ENCODE measurements at places on chromosomes 4 and X.

GRCh38 chrX:129347291-129347690, 176.0 kb downstream of the SMARCA1 start:
- H3K27ac ChIP-seq: no peak overlapping the region
- no peak for DNase-seq
- H3K36me3 ChIP-seq: no peaks in the 10 kb centered on the region
- H3K27me3 ChIP-seq: no peaks in the 10 kb centered on the region
- H3K4me1 ChIP-seq: no peaks in the 10 kb centered on the region

- peak overlapping the region; percentile 44 for H3K27ac ChIP-seq
- H3K4me1 ChIP-seq: peaks cover 67% of the 10 kb centered on the region
- H3K36me3 ChIP-seq: peaks cover 38% of the 10 kb centered on the region
- peak overlapping the region; percentile 4 for H3K4me3 ChIP-seq
- no peak for DNase-seq
These were observed 13.3 kb downstream of the HNRNPD start for GRCh38 chr4:82360298-82361177.

DNA sequence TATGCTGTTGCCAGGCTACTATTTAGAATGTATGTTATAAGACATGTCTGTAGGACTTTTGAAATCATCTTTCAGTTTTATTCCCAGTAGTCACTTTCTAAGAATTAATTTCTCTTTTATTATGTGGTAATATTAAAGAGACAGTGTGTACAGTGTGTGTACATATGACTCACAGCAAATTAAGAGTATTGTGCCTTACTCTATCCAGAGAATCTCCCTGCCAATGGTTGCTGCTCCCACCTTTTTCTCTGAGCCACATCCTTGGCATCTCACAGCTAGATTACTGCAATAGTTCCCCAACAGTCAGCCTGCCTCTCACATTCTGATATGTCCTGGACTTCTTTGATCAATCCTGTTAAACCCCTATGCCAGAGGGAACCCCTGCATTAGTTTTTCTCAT, 114.5 kb downstream of the ANXA5 start:
- H3K27me3 ChIP-seq: peaks cover 5% of the 10 kb centered on the region
- H3K4me3 ChIP-seq: no peak overlapping the region
- DNase-seq: no peak
- no peak overlapping the region for H3K27ac ChIP-seq

DNA sequence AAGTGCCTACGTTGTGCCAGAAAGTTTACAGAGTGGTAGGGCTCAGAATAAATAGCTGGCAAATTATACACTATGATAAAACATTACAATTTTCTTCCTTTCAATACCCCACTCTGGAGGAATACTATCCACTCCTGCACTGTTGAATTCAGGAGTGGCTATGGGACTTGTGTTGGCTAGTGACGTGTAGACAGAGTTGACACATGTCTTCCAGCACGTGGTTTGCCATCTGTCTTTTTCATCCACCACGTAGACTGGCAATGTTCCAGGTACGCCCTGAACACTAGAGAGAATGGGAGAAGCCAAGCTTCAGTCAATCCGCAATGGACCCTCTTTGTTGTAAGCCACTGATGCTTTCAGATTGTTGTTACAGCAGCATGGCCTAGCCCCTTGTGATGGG, 168.8 kb upstream of the RBPJ start:
- no peak overlapping the region for H3K4me3 ChIP-seq
- no peak for DNase-seq
- H3K27me3 ChIP-seq: peaks cover 9% of the 10 kb centered on the region
- peaks cover 5% of the 10 kb centered on the region for H3K36me3 ChIP-seq

DNA sequence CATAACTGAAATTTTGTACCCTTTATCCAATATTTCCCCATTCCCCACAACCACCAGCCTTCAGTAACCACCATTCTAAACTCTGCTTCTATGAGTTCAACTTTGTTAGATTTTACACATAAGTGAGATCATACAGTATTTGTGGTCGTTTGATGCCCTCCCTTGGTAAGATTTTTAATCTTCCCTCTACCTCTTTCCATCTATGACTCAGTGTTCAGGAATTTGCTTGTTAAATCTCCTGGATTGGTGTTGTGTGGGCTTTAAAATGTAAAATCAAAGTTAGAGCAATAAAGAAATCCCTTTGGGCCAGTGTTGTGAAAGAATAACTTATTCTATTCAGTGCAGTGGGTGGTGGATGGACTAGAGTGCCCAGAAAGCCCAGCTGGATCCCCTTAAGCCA, 37.4 kb downstream of the SLC16A2 start:
- no peaks in the 10 kb centered on the region for H3K4me1 ChIP-seq
- no peak overlapping the region for H3K4me3 ChIP-seq
- H3K27ac ChIP-seq: no peak overlapping the region
- no peaks in the 10 kb centered on the region for H3K36me3 ChIP-seq
- DNase-seq: no peak

DNA sequence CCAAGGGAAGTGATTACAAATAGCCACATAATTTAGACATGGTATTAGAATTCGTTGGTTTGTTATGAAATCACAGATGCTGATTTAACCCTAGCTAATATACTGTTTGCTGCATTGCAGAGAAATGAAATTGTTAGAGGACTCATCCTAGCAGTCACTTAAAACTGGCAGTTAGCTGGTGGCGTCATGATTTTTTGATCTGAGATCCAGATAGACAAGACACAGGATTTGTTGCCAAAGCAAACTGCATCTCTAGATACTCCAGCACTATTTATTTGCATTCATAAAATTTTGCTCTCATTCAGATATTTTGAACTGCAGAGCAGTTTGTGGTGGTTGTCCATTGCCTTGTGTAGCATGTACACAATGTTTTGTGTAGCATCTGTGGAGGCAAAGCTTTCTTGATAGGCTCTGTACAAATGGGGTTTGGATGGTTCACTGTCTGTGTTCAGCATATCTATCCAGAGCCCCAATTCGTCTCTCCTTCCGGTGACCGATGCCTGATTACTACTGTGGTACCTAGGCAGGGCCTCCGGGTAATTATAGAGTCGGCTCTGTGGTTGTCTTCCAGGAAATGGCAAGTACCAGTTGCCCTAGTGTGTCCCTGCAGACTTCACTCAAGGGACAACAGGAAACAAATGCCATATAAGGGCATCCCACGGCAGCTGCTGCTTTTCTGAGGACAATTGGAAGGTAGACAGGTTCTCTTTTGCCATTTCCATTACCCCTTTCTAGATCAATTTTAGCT, 30.1 kb upstream of the SPARCL1 start:
- peaks cover 20% of the 10 kb centered on the region for H3K4me1 ChIP-seq
- H3K27me3 ChIP-seq: peaks cover 2% of the 10 kb centered on the region
- peak overlapping the region; percentile 76 for H3K27ac ChIP-seq
- peak; percentile 46 for DNase-seq
- peaks cover 5% of the 10 kb centered on the region for H3K36me3 ChIP-seq

GRCh38 chr4:57234252-57234775, 124.1 kb upstream of the IGFBP7 start:
- H3K27ac ChIP-seq: no peak overlapping the region
- H3K27me3 ChIP-seq: no peaks in the 10 kb centered on the region
- H3K4me1 ChIP-seq: no peaks in the 10 kb centered on the region
- no peaks in the 10 kb centered on the region for H3K36me3 ChIP-seq

DNA sequence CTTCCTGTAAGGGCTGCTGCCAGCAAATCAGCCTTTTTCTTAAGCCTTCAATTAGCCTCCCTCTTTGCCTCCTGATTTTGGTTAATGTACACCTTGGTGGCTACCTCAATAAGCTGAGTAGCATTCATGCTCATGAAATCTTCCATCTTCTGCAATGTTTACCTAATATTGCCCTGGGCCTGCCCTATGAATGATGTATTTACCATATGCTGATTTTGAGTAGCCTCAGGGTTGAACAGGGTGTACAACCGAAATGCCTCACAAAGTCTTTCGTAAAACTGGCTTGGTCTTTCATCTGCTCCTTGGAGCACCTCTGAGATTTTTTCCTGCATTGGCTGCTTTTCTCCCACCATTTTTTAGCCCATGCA, 29.8 kb downstream of the SULT1E1 start:
- no peak overlapping the region for H3K4me3 ChIP-seq
- H3K27ac ChIP-seq: no peak overlapping the region
- no peaks in the 10 kb centered on the region for H3K27me3 ChIP-seq
- DNase-seq: no peak
- peaks cover 2% of the 10 kb centered on the region for H3K36me3 ChIP-seq

DNA sequence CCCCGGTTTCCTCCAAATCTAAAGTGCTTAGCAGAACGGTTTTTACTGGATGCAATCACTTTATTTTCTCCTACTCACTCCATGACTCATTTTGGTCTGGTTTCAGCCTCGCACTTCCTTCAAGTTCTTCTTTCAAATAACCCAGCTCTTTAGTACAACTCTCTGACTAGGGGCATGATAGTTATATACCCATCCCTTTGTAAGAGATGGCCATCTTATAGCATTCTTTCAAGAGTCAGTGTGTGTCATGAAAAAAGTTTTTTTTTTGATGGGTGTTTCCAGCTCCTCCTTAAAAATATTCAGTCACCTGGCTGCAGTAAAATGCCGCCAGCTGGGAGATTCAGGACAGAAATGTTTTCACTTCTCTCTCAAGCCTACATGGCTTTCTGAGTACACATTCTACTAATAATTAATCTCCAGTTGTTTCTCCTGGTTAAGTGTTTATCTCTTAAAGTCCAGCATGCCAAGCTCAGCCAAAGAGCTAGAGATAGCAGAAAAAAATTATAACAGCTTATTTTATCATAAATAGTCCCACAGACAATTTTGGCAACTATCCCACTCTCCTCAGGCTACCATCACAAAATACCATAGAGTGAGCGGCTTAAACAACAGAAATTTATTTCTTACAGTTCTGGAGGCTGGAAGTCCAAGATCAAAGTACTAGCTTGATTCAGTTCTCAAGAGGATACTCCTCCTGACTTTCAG, 139.3 kb downstream of the GASK1B start:
- no peak overlapping the region for H3K27ac ChIP-seq
- H3K36me3 ChIP-seq: no peaks in the 10 kb centered on the region
- H3K27me3 ChIP-seq: no peaks in the 10 kb centered on the region
- no peak for DNase-seq
- H3K4me1 ChIP-seq: no peaks in the 10 kb centered on the region

- H3K27ac ChIP-seq: no peak overlapping the region
- no peak for DNase-seq
- H3K4me3 ChIP-seq: no peak overlapping the region
- H3K36me3 ChIP-seq: no peaks in the 10 kb centered on the region
These were observed 608.8 kb upstream of the PCDH10 start for GRCh38 chr4:132540268-132540667.

GRCh38 chrX:37676811-37677210, 8.8 kb upstream of the XK start:
- H3K4me1 ChIP-seq: no peaks in the 10 kb centered on the region
- no peak overlapping the region for H3K27ac ChIP-seq
- no peak for DNase-seq
- no peaks in the 10 kb centered on the region for H3K36me3 ChIP-seq
- no peak overlapping the region for H3K4me3 ChIP-seq
- H3K27me3 ChIP-seq: peaks cover 2% of the 10 kb centered on the region

GRCh38 chr4:113094802-113095201, 45.3 kb downstream of the ANK2 start:
- no peaks in the 10 kb centered on the region for H3K4me1 ChIP-seq
- DNase-seq: no peak
- H3K27ac ChIP-seq: no peak overlapping the region
- no peaks in the 10 kb centered on the region for H3K27me3 ChIP-seq
- no peak overlapping the region for H3K4me3 ChIP-seq

- no peak for DNase-seq
- no peak overlapping the region for H3K27ac ChIP-seq
- H3K4me3 ChIP-seq: no peak overlapping the region
- no peaks in the 10 kb centered on the region for H3K27me3 ChIP-seq
These were observed 1148.5 kb upstream of the DIAPH2 start for GRCh38 chrX:95536111-95536510.

DNA sequence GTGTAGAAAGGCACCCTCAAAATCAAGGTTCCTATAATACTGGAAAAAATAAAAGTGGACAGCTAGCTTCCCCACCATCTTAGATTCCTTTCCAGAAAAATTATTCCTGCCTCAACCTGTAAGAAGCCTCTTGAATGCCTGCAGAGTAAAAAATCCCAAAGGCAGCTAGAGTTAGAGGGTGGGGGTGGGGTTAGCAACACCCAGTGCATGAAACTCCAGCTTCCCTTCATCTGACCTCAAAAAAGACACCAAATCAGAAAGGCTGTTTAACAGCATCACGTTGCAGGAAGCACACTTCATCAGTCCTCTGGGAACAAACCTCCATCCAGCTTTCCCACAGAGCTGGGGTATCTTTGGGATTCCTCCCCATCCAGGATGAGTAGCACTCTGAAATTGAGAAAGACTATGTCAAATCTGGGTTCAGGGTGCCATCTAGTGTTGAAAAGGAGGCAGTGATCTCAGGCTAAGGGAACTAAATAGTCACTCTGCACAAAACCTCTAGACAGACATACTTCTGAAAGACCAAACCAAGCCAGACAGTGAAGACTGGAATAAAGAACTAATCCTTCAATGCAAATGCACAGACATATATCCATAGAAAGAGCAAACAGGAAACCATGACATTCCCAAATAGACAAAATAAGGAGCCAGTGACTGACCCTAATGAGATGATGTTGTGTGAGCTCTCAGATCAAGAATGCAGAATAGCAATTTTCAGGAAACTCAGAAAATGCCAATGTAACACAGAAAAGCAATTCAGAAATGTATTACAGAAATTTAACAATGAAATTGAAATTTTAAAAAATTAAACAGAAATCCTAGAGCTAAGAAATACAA, 97.9 kb downstream of the ARHGEF9 start:
- H3K27me3 ChIP-seq: no peaks in the 10 kb centered on the region
- H3K36me3 ChIP-seq: peaks cover 37% of the 10 kb centered on the region
- DNase-seq: peak; percentile 14
- H3K27ac ChIP-seq: no peak overlapping the region
- H3K4me1 ChIP-seq: peaks cover 3% of the 10 kb centered on the region

GRCh38 chr4:88963817-88964216, 93.2 kb downstream of the FAM13A start:
- H3K4me1 ChIP-seq: peaks cover 5% of the 10 kb centered on the region
- H3K27me3 ChIP-seq: peaks cover 7% of the 10 kb centered on the region
- no peak for DNase-seq
- peaks cover 2% of the 10 kb centered on the region for H3K36me3 ChIP-seq
- no peak overlapping the region for H3K27ac ChIP-seq

DNA sequence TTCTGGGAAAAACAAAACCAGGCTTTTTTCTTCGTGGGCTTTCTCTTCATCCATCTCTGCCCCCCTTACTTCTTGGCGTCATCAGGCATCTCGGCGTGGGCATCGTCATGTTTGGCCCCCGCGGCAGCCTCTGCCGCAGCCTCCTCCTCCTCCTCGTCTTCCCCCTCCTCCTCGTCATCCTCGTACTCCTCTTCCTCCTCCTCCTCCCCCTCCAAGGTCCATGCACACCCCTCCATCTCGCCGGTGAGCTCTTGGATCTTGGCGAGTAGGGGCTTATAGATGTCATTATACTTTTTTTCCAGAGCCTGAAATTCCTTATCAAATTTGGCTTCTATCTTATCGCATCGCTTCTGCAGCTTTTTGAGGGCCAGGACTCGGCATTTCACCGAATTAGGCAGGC, 488 bp downstream of the NAP1L5 start:
- H3K4me3 ChIP-seq: peak overlapping the region; percentile 86
- peak overlapping the region; percentile 83 for H3K27ac ChIP-seq
- peaks cover 8% of the 10 kb centered on the region for H3K4me1 ChIP-seq
- no peaks in the 10 kb centered on the region for H3K27me3 ChIP-seq

Measured in activated naive CD8-positive, alpha-beta T cell treated with anti-CD3 and anti-CD28 coated beads, Interleukin-2, amount 10 ng/mL, durations not matched to agents 7 days and 5 days (primary cell).